ENCODE measurements at places on chromosomes 16 and 17.

GRCh38 chr16:17476414-17477259 is 5.9 kb upstream of the XYLT1 start:
- DNase-seq, result no peak

DNA sequence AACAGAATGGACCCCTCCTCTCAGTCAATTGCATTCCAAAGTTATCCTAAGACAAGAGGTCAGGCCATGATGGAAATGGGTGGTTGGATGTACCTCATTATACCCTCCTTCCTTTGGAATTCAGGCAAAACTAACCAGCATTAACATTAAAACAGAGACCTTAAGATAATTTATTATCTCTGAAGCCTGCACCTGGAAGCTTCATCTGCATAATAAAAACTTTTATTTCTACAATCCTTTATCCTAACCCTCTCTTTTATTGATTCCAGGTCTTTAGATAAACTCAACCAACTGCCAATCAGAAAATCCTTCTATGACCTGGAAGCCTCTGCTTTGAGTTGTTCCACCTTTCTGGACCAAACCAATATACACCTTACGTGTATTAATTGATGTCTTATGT is 49.0 kb downstream of the ACSM1 start:
- no peak for DNase-seq

- DNase-seq, result no peak
These were observed 477 bp upstream of the SLC47A1 start for GRCh38 chr17:19533036-19533717.

DNA sequence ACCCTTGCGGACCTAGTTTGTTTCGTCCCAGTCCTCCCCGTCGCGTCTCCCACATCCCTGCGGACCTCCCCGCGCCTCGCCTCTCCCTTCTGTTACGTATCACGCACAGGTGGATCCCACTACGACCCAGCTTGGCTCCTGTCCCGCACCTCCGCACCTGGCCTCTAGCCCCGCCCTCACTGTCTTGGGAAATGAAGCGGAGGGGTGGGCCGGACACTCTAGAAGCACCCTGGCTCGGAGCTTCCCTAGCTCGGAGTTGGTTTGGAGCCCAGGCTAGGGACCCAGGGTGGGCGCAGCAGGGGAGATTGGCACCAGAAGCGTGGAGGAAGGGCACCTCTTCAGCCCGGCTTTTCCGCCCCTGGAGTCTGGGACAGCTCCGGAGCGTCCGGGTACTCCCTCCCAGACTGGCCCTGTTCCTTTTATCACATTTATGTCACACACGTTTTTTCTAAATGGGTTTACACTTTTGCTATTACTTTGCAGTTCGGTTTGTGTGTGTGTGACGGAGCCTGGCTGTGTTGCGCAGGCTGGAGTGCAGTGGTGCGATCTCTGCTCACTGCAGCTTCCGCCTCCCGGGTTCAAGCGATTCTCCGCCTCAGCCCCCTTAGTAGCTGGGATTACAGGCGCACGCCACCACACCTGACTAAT is 1.4 kb upstream of the CEMP1 start:
- no peak for DNase-seq

DNA sequence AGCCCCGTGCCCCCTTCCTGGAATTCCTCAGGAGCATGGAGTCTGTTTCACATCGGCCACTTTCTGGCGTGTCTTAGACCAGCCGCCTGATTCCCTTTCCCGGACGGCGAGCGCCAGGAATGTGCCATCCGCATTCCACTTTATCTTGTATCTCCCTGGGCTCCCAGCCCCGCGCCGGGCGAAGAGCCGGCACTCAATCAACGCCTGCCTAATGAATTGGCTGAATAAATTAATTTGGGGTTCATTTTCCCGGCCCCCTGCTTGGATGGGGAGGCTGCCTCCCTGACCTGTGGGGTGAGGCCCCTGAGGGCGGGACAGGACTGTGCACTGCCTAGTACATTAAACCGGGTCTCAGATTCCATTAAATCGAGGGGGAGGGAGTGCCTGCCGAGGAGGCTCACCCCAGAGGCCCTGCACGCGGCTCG is 282.3 kb upstream of the TNRC6C start:
- DNase-seq, result no peak

- DNase-seq, result no peak
These were observed 2.6 kb downstream of the RIPOR1 start for GRCh38 chr16:67531247-67531646.

- no peak for DNase-seq
These were observed 155.6 kb upstream of the CNTNAP4 start for GRCh38 chr16:76121636-76122035.

DNA sequence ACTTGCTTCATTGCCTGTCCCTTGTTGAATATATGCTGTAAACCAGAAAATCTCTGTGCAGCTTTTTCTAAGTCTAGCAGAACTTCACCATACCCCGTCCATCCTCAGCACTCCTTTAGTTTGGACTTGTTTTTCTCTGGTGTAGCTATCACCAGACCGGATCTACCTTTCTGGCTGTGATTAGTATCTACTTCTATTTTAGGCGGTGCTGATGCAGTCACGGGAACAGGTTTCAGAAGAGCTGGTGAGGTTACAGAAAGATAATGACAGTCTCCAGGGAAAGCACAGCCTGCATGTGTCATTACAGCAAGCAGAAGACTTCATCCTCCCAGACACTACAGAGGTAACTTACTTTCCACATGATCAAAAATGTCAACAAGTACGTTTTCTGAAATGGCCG is 46.4 kb downstream of the NUP88 start:
- no peak for DNase-seq

GRCh38 chr17:22203208-22203715 is 510.9 kb downstream of the KCNJ18 start:
- DNase-seq, result no peak

DNA sequence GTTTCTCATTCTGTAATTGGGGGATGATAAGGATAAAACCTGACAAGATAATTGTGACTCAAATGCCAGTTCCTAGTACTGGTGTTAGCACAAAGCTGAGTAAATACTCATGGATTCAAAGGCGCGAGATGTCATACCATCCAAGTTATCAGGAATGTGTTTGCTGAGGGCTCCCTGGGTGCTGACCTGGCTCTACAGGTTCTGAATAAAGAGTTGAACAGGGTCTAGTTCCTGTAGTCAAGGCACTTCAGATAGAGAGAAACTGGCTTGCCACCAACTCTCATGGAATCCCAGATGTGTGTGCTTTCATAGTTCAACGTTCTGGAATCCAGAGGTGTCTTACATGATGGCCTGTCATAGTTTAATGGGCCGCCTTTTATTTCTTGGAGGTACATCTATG is 141.6 kb downstream of the PRKCA start:
- DNase-seq, result no peak

DNA sequence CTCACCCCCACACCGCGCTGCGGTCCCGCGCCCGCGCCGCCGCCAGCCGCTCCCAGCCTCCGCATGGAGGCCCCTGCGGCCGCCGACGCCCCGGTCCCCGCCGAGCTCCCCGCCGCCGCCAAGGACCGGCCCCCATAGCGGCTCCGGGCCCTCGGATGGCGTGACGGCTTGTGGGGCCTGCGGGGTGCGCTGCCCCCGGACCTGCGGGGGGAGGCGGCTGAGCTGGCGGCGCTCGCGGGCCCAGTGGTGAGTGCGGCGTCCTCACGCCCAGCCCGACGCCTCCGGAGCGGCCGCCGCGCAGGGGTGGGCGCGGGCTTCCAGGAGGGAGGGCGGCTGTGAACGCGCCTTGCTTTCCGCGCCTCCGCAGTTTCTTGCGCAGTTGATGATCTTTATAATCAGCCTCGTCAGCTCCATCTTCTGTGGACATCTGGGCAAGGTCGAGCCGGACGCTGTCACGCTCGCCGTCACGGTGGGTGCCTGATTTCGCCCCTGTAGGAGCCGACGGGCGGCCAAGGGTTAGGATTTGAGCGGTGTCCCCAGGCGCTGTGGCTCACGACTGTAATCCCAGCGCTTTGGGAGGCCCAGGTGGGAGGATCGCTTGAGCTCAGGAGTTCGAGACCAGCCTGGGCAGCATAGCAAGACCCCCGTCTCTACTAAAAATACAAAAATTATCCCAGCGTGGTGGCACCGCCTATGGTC is 46.4 kb downstream of the SLC47A1 start:
- DNase-seq, result no peak

- DNase-seq, result no peak
These were observed 186.6 kb upstream of the CDH11 start for GRCh38 chr16:65308506-65308905.

DNA sequence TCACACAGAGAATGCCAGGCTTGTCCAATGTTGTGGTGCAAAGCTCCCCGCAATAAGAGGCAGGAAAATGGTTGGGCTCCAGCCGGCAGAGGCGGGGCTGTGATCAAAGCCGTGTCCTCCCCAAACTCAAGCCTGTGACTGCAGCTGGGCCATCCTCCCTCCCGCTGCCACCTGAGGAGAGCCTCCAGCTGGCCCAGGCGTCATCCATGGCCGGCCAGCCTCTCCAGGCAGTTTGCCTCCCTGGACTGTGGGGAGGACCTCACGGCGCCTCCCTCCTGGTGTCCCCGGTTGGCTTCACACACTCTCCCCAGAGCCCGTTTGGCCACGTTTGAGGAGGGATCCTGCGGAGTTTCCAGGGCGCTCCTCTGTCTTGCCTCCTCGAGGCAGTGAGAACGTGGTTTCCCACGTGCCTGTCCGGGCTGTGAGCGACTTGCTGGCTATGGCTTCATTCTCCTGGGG is 134.1 kb downstream of the IRF8 start:
- no peak for DNase-seq

- no peak for DNase-seq
These were observed 37.7 kb downstream of the XYLT1 start for GRCh38 chr16:17432901-17433576.

DNA sequence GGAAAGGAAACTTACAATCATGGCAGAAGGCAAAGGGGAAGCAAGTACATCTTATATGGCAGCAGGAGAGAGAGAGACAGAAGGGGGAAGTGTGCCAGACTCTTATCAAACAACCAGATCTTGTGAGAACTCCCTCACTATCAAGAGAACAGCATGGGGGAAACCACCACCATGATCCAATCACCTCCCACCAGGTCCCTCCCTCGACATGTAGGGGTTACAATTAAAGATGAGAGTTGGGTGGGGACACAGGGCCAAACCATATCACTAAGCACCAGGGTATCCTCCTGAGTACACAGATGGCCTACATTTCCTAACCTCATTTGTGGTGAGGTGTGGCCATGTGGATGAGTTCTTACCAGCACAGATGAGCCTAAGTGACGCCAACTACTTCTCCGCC is 348.6 kb upstream of the ZFHX3 start:
- no peak for DNase-seq

GRCh38 chr17:31788956-31789355 is 70.1 kb downstream of the COPRS start:
- no peak for DNase-seq

- no peak for DNase-seq
These were observed 21.0 kb upstream of the PHB1 start for GRCh38 chr17:49435671-49436029.

- no peak for DNase-seq
These were observed 117.6 kb downstream of the VPS53 start for GRCh38 chr17:596763-597644.

DNA sequence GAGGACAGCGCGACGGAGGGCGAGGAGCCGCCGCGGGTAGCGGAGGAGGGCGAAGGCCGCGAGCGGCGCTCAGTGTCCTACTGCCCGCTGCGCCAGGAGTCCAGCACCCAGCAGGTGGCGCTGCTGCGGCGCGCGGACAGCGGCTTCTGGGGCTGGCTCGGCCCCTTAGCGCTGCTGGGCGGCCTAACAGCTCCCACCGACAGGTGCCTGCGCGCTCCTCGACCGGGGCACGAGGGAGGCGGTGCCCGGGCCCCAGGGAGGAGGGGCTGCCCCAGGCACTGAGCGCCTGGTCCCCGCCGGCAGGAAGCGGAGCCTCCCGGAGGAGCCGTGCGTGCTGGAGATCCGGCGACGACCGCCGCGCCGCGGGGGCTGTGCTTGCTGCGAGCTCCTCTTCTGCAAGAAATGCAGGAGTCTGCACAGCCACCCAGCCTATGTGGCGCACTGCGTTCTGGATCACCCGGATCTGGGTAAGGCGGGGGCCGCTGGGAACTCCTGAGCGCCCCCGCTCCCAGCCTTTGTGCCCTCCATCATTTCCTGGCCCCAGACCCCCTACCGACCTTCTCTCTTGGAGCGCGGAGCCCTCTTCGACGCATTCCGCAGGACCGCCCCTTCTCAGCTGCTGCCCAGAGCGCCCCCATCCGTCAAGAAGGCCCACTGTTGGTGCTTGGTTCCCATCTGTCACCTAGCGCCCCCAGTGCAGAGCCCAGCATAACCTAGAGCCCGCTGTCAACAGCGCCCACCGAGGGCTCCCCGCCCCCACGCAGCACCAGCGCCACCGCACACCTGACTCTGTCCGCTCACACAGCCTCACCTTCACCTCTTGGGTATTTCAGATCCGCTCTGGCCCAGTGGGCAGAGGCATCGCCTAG is 3.7 kb downstream of the C17orf50 start:
- DNase-seq, result peak; percentile 67

- DNase-seq, result no peak
These were observed 11.5 kb upstream of the ZNF747 start for GRCh38 chr16:30546115-30546514.

GRCh38 chr17:43588664-43589435 is 42.7 kb upstream of the ETV4 start:
- no peak for DNase-seq

DNA sequence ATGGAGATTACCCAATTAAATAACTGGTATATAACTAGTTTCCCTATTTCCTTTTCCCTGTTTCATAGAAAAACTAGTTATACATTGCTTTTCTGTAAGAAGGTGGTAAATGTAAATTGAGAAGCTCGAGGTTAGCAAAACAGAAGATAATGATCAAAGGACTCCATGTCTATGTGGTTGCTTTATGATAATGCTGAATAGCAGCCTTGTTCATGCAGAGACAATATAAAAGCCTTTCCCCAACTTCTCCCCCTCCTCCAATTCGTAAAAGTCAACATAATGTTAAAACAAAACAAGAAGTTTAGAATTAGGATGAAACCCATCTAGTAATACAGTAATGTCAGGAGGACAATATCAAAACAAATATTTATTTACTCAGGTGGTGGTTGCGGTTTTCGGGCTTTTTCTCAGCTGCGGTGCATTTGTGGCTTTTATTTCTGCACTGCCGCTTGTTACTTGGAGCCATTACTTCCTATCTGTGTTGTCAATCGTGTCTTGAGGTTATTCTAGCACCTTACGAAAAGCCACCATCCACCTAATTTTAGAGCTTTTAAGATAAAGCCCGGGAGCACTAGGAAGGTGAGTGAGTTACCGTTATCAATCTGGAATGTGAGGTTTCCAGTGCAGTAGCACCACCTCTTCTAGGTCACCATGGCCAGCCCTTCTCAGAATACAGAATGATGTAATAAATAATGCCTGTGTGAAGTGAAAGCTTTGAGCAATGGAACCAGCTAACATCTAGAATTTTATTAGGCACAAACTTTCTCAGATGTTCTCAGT is 297.5 kb downstream of the CDH13 start:
- DNase-seq, result no peak

GRCh38 chr16:19854543-19854876 is 30.1 kb downstream of the GPRC5B start:
- DNase-seq, result no peak

DNA sequence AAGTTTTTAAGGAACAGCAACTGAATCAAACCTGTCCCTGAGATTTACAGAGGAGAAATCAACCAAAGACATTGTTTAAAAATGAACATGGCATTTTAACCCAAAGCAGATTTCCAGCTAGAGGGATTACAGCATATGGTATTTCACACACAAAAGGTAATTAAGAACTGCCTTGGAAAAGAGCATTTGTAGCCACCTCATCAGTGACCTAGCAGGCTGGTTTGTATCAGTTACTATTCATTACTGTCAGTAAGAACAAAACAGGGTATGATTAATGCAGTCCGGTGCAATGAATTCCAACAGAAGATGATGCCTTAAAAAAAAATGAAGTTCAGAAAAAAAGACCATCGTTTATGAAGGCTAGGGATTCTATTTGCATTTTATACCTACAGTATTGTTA is 219.9 kb downstream of the CHD9NB start:
- no peak for DNase-seq

- no peak for DNase-seq
These were observed 191.4 kb downstream of the ZNF423 start for GRCh38 chr16:49664221-49665215.

All from stimulated activated CD4-positive, alpha-beta T cell treated with anti-CD3 and anti-CD28 coated beads, TNF-alpha, amount 100 ng/mL, for 1 hour (primary cell).